ENCODE measurements at places on chromosomes 2 and 18. TPM values are rescaled to one million over a fixed set of nuclear protein-coding genes. Genes with fewer than 3 reads are reported as not detected.

DNA sequence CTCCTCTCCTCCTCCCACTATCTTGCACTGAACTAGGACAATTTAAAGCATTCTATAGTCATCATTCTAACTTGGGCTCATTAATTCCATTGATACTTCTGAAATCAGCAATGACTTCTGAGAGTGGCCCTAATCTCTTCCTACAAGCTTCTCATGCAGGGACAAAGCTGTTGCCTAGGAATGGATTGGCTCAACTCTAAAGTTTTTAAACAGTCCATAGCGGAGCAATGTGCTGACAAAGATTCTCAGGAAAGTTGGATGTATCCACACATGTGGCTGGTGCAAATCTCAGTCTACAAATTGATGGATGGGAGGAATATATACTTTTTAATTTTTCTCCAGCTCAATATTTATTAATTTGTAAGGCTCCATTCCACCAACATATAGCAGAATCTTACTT lies 388.9 kb downstream of the SETBP1 start:
- no peak for DNase-seq

DNA sequence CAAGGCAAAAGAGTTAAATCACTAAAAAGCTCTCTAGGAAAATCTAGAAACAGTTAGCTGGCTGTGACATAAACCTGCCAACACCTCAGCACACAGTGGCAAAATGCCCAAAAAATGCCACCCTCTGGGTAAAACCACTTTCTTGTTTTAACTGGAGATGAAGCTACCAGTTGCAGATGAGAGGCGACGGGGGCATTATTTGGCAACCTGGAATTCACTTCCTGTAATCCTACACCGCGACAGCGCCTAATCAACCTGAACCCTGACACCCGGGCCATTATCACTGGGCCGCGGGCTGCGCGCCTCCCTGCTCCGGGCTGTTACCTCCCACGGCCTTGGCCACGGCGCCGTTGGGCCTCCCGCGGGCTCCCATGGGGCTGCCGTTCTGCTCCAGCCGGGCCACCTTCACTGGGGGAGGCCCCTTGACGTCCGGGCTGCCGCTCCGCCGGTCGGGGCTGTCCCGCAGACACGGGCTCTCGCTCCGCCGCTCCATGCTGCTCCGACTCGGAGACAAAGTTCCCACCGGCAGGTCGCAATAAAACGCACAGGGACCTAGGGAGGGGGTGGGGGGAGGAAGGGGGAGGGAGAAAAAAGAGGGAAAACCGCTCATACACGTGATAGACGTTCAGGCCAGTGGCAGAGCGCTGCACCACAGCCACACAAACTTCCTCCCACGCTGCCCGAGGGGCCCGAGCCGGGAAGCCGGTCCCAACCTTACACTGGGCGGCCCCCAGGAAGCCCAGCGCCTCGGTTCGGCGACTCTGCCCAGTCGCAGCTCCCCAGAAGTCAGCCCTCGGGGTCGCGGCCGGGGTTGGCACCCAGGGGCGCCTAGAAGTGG lies 2.0 kb downstream of the SATB2 start:
- DNase-seq, result peak; percentile 57

Gene GPR39
- 14.1 TPM for total RNA-seq

GRCh38 chr2:203718087-203718486 lies 11.6 kb downstream of the CD28 start:
- DNase-seq, result no peak

- no peak for DNase-seq
Measured at GRCh38 chr18:73756256-73757091, 391.2 kb downstream of the FBXO15 start.

- DNase-seq, result no peak
Measured at GRCh38 chr2:62287282-62287681, 91.4 kb downstream of the B3GNT2 start.

Gene PKP4
- total RNA-seq, result 59.1 TPM
